ENCODE measurements at places on chromosomes 7 and 10. TPM values are rescaled to one million over a fixed set of nuclear protein-coding genes. Genes with fewer than 3 reads are reported as not detected.

DNA sequence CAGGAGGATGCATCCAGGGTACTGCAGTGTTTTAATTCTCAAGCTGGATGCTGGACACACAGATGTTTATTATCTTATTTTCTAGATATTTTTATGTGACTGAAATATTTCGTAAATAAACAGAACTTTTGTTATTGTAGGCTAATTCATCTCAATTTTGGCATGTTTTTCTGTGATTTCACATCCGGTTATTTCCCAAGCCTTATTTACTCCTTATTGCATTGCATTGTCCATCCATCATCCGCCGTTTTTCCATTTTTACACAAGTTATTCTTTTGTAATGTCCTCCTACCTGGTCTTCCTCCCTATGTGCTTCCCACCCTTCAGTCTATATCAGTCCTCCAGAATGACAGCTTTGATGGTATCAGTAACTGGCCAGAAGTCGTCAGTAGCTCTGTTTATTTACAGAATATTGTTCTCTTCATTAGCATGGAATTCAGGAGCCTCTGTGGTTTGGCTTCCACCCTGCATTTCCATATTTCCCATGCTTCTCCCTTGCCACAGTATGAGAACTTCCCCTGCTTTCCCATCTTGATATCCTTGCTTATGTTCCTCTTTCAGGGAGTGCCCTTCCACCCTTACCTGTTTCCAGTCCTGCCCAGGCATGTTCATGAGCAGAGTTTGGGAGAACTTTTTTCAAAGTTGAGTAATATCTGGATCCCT lies 16.1 kb downstream of the GNAI1 start:
- no peaks in the 10 kb centered on the region for H3K36me3 ChIP-seq
- no peak overlapping the region for H3K4me3 ChIP-seq
- H3K27ac ChIP-seq, result peak overlapping the region; percentile 54
- H3K4me1 ChIP-seq, result peaks cover 22% of the 10 kb centered on the region
- peak; percentile 54 for DNase-seq

GRCh38 chr10:103044942-103045489 lies 126.9 kb downstream of the CNNM2 start:
- no peaks in the 10 kb centered on the region for H3K27me3 ChIP-seq
- peak; percentile 100 for DNase-seq
- H3K36me3 ChIP-seq, result no peaks in the 10 kb centered on the region
- H3K4me3 ChIP-seq, result no peak overlapping the region

DNA sequence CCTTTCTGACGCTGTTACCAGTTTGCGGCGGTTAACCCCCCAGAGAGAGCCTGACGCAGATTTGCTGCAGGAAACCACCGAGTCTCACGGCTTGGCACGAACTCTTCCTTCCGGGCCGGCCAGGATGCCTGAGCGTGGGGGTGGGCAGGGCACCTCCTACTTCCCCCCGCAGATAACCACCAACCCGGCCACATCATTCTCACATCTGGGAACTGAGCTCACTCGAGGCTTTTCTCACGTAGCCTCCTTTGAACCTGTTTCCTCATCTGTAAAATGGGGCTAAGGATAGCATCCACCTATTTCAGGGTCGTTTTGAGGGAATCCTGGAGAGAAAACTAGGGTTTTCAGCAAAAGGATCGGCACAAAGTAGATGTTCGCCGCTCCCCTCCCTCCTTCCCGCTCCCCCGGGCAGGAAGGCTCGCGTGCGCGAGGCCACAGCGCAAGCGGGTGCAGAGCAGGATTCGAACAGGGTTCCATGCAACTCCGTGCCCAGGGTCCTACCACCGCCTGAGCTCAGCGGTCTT lies 23.6 kb downstream of the DDIT4 start:
- peaks cover 10% of the 10 kb centered on the region for H3K4me1 ChIP-seq
- peak; percentile 90 for DNase-seq
- H3K27me3 ChIP-seq, result no peaks in the 10 kb centered on the region
- H3K36me3 ChIP-seq, result no peaks in the 10 kb centered on the region
- peak overlapping the region; percentile 85 for H3K27ac ChIP-seq
- H3K4me3 ChIP-seq, result peak overlapping the region; percentile 48

GRCh38 chr10:131845505-131846239 lies 55.1 kb upstream of the PPP2R2D start:
- H3K27ac ChIP-seq, result no peak overlapping the region
- H3K4me1 ChIP-seq, result no peaks in the 10 kb centered on the region
- DNase-seq, result no peak
- no peaks in the 10 kb centered on the region for H3K27me3 ChIP-seq

Gene MLXIPL
- total RNA-seq, result not detected

All from IMR-90 (cell line).